IPS-NIHi11 (cell line): ENCODE measurements at places on chromosomes 11 and 22.

DNA sequence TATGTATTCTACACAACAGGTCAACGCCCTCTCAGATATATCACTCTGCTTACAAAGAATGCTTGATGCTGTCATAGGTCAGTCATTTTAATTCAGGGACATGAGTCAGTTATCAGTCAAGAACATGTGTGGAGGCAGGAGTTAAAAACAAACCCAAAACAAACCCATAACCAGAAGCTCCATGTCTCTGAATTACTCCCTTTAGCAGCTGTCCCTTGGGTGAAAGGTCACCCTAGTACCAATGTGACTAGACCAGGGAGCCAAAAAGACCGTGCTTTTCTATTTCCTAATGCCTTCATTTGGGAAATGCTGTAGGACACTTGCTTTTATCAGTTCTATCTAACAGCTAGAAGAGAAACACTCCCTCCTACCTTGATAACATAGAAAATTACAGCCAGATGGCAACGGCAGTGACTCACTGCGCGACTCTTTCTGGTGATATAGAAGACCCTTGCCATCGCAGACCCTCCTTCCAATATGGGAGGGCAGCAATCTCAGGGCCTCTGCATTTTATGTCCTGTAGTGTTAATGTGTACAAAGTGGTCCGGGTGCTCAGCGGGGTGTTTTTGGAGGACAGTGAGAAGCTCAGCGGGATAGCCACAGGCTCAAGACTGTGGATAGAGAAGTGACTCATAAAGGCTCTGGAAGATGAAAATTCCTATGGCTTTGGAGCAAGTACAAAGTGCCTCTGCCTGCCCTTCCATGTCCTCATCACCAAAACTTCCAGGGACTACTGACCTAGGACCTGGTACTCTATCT lies 24.8 kb downstream of the APOL5 start:
- no peak for DNase-seq

GRCh38 chr22:37162221-37163095 lies 12.7 kb upstream of the IL2RB start:
- DNase-seq: no peak

DNA sequence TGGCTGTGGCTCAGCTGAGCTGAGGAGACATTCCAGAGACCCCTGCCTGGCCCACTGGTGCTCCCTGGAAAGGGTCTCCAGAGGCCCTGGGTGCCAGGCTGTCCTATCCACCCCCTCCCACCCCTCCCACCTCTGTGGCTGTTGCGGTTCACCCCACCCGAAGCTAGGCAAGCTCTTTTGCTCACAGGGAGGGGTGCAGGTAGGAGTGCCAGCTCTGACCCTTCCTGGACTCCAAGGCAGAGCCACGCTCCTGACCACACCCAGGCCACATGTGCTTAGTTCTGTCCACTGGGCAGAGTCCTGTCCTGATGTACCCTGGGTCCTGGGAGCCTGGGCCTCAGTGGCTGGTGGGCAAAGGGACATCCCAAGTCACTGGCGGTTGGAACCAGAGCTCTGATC lies 16.4 kb downstream of the IL17REL start:
- no peak for DNase-seq

- DNase-seq: no peak
Measured at GRCh38 chr22:35257002-35257320, 332 bp upstream of the HMGXB4 start.

DNA sequence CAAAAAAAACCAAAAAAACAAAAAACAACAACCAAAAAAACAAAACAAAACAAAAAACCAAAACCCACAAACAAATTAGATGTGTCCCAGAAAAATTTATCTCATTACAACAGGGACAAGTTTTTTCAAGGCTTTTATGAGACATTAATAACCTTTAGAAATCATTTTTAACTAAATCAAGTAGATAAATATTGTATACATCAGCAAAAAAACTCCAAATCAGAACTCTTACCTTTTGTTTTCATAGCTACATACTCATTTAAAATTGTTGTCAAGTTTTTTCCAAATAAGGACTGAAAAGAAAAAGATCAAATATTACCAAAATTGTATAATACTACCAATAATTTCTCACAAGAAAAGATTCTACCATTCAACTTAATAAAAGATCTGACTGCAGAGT lies 28.7 kb downstream of the NPAT start:
- DNase-seq: no peak

- no peak for DNase-seq
Measured at GRCh38 chr22:17380359-17381087, 11.3 kb downstream of the CECR2 start.

DNA sequence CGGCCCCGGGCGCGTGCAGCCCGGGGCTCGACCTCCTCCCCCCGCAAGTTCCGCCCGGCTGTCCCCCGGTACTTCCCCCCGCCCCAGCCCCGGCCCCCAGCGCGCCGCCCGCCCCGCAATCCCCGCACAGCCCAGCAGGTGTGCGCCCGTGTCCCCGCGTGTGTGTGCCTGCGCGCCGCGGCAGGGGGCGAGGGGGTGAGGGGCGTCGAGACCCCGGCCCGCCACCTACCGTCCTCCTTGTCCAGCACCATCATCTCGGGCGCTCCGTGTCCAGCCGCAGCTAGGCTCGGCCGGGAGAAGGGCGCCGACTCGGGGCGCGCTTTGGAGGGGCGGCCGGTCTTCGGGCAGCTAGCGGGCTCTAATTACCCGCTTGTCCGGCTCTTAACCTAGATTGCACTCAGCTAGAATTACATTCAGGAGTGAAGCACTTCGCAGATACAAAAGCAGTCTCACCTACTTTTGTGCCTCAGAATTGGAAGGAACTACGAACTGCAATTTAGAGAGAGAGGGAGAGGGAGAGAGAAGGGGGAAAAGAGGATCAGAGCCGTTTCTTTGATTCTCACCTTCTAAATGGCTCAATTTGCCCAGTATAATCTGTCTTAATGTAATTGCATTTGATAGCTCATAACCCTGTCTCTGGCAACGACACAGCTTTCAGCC lies 439 bp downstream of the LMO1 start:
- peak; percentile 69 for DNase-seq

DNA sequence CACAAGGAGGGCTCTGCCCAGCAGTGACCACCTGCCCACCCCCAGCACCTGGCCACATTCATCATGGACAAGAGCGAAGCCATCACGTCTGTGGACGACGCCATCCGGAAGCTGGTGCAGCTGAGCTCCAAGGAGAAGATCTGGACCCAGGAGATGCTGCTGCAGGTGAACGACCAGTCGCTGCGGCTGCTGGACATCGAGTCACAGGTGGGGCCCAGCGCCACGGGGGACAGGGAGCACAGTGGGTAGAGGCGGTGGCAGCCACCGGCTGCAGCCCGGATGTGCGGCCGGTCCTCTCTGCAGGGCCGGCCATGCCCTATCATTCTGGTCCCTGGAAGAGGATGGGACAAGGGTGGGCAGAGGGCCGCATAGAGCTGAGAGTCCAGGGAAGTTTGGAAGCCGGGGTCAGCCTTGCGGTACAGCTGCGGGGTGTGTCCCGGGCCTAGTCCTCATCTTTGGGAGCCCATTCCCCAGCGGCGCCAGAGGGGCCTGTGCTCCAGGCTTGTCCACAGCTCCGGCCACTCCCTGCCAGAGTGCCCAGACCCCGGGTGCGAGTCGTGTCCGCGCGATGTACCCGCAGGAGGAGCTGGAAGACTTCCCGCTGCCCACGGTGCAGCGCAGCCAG lies 14.1 kb downstream of the EPS8L2 start:
- DNase-seq: no peak

GRCh38 chr11:70786021-70786665 lies 387.8 kb downstream of the CTTN start:
- DNase-seq: no peak

DNA sequence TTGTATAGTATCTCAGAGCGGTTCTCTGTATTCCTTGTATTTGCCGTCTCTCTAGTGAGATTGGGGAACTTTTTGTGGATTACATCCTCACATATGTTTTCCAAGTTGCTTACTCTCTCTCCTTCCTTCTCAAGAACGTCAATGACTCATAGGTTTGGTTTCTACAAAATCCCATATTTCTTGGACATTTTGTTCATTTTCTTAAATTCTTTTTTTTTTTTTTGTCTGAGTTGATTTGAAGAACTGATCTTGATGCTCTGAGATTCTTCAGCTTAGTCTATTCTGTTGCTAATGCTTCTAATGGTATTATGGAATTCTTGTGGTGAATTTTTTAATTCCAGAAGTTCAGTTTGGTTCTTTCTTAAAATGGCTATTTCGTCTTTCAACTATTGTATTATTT lies 28.4 kb upstream of the SLN start:
- no peak for DNase-seq

DNA sequence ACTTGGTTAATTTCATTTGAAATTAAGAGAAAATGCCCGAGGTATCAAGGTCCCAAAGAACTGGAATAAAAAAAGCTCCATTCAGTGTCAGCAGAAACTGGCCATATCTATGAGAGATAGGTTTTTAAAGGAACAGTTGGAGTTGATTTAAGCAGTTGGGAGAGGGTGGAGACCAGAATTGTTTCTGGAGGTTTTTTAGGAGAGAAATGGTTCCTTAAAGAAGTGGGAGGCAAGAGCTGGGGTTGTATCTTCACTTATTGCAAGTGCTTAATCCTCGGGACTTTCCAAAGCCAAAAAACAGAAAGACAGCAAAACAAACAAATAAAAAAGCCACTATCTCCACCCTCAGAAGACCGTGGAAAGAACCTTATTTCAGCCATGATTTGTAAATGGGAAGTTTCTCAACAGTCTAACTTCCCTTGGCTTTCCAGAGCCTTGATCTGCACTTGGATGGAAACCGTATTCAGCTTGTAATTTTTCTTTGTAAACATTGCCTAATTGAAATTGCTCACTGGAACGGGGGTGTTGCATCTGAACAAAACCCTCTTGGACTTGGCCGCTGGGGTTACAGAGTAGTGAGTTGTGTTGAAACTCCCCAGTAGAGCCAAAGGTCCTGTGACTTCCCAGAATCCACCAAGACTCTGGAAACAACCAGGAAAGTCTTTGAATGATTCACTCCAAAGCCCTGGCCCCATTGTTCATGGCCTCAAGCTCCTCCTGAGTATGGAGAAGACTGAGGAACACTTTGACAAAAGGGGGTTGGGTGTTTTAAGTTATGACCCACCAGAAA lies 115.6 kb downstream of the SLC1A2 start:
- no peak for DNase-seq

DNA sequence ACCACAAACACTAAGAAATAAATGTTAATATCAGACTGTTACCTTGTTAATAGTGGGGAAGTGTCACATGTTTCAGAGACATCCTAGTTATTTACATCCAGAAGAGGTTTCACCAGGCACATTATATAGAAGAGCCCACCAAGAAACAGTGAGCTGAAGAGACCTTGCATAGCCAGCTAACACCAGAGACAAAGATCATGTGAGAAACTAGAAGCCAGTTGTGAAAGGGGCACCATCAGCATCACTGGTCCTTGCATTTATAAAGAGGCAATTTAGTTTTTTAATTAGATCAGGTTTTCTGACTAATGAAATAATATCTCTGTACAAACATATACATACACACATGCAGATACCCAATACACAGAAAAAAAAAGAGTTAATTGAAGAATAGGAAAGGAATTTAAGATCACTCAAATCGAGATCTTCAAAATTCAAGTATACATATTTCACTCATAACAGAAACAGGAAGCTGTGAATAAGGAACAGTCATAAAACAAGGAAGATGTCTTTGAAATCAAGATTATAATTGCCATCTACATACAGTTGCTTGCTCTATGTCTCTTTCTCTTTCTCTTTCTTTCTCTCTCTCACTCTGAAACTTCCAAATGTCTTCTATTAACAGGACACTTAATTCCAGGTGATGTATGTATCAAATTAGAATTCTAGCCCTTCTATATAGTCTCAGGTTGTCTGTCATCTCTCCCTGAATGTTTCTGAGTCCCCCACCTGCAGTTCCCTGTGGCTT lies 348.7 kb downstream of the ETS1 start:
- DNase-seq: no peak

- DNase-seq: no peak
Measured at GRCh38 chr22:33781411-33781810, 138.9 kb downstream of the LARGE1 start.

DNA sequence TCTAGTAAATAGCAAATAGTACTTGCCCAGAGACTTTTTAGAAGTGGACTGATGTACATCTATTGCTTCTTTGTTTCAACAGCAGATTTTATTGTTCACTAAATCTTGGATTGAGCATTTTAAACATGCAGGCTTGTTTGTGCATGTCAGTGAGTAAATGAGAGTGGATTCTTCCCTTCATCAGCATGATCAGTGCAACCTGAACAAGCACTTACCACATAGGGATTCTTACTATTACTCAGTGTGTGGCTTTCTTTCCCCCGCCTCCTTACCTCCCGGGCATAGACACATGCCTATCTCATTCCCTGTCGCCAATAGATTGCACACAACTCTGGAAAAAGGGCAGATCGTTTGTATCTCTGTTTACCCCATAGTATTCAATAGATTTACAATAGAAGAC lies 197.5 kb downstream of the C11orf87 start:
- DNase-seq: no peak
